ENCODE measurements at places on chromosomes 1 and 21. TPM values are rescaled to one million over a fixed set of nuclear protein-coding genes. Genes with fewer than 3 reads are reported as not detected.

GRCh38 chr1:87989346-87989745, 660.7 kb downstream of the LMO4 start:
- no peak for DNase-seq
- H3K27me3 ChIP-seq = peaks cover under 1% of the 10 kb centered on the region
- H3K4me3 ChIP-seq = no peak overlapping the region
- no peak overlapping the region for H3K27ac ChIP-seq
- no peaks in the 10 kb centered on the region for H3K4me1 ChIP-seq
- no peaks in the 10 kb centered on the region for H3K36me3 ChIP-seq

DNA sequence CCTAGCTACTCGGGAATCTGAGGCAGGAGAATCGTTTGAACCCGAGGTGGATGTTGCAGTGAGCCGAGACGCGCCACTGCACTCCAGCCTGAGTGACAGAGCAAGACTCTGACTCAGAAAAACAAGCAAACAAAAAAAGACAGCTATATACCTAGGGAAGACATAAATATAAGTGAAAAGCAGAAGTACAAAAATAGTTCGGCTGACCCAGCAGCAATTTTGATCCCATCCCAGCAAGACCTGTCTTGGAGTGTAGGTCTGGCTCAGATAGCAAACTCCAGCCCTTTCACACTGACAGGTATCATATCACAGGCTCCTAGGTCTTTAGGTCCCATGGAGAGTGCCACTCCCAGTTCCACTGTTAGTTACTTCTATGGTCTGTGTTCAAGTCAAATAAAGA, 14.6 kb downstream of the MTX1 start:
- DNase-seq = no peak
- no peak overlapping the region for H3K4me3 ChIP-seq
- no peaks in the 10 kb centered on the region for H3K36me3 ChIP-seq
- H3K27ac ChIP-seq = no peak overlapping the region
- no peaks in the 10 kb centered on the region for H3K27me3 ChIP-seq

DNA sequence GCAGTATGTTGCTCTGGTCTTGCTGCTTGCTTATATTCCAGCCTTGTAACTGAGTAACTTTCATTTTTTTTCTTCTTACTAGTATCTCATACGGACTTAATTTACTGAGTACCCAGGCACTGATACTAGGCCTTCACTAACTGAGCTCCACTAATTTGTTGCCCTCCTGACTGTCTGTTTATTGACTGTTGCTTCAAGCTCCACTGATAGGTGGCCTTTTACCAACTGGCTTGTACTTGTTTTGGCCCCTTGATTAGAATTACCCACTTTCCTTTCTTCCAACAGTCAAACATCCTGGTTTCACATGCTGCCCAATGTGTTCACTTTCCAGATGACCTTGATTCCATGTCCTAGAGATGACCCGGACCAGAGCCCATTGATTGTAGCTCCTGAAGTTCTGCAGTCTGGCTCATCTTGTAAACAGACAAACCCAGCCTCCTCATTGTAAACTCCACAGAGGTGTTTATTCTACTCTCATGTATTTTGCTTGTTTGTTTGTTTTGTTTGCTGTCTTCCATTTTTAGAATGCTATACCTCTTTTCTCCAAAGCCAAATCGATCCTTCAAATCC, 27.7 kb downstream of the RGS1 start:
- DNase-seq = no peak
- H3K4me1 ChIP-seq = peaks cover 72% of the 10 kb centered on the region
- H3K27me3 ChIP-seq = no peaks in the 10 kb centered on the region
- peak overlapping the region; percentile 3 for H3K4me3 ChIP-seq

GRCh38 chr1:97271916-97272788, 550.6 kb downstream of the PTBP2 start:
- no peak for DNase-seq
- no peaks in the 10 kb centered on the region for H3K4me1 ChIP-seq
- H3K4me3 ChIP-seq = no peak overlapping the region
- no peaks in the 10 kb centered on the region for H3K27me3 ChIP-seq

DNA sequence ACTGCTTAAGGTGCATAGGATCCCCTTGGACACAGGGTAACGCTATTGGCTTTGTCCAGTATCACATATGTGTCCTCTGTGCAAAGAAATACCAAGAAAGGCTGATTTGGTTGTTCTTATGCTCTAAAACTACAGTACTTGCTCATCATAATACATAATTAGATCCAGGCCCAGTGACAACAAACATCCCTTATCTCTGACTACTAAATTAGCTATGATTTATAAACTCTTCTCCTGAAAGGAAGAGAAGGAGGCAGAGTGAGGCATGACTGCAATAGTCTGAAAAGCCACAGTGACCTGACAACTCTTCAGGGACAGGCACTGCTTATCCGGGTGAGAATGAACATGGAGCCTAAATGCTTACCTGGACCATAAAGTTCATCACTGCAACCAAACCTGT, 30.7 kb downstream of the MGST3 start:
- DNase-seq = no peak
- H3K36me3 ChIP-seq = peaks cover 30% of the 10 kb centered on the region
- no peak overlapping the region for H3K27ac ChIP-seq

- DNase-seq = no peak
- no peaks in the 10 kb centered on the region for H3K27me3 ChIP-seq
- peaks cover 42% of the 10 kb centered on the region for H3K4me1 ChIP-seq
- no peaks in the 10 kb centered on the region for H3K36me3 ChIP-seq
- no peak overlapping the region for H3K4me3 ChIP-seq
Measured at GRCh38 chr1:184487531-184488193, 100.8 kb downstream of the C1orf21 start.

The DISP3 gene
- 1.8 TPM for total RNA-seq

The LDLRAD1 gene
- not detected for total RNA-seq

The TPTE gene
- total RNA-seq = not detected

Measured in natural killer cell treated with Interleukin-12 subunit alpha and Interleukin-12 subunit beta and Interleukin-15 and Interleukin-18, amount 100 ng/mL, for 72 hours (primary cell).